Fibroblast of villous mesenchyme (primary cell): ENCODE measurements at places on chromosomes 13 and 19. TPM values are rescaled to one million over a fixed set of nuclear protein-coding genes. Genes with fewer than 3 reads are reported as not detected.

Gene ENOX1
- total RNA-seq: 1.3 and 2.2 TPM in 2 replicates

Gene CYP2A7
- total RNA-seq: not detected in 2 replicates

Gene COL4A1
- total RNA-seq: 1,391 and 1,673 TPM in 2 replicates

GRCh38 chr13:110391273-110391672, 84.2 kb downstream of the COL4A2 start:
- peak; percentile 68 for DNase-seq

GRCh38 chr13:111917901-111918300, 149.0 kb upstream of the SOX1 start:
- no peak for DNase-seq

- DNase-seq: peak; percentile 82
Measured at GRCh38 chr19:18112989-18113478, 15.5 kb downstream of the MAST3 start.

DNA sequence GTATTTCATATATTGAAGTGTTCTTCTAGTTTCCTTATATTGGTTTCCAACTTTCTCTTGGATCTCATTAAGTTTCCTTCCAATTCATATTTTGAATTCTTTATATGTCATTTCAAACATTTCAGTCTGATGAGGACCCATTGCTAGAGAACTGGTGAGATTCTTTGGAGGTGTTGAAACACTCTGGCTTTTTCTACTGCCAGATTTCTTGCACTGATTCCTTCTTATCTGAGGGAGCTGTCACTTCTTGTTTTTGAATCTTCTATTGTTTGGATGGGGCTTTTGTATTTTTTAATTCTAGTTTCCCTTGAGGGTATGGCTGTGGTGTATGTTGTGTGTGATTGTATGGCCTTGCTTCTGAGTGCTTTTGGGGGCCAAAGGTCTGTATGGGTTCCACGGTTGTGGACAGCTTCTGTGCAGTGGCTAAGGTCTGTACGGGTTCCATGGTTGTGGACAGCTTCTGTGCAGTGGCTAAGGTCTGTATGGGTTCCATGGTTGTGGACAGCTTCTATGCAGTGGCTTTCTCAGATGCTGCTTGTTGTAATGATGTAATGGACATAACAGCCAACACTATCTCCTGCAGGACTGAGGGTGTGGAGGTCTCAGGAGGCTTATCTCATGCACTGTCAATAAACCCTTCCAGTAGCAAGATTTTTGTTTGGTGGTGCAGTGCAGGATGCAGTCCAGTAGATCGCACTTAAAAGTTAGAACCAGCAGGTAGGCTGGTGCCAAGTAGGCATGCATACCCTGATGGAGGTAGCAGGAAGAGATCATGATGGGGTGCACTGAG, 36.8 kb downstream of the ACSBG2 start:
- no peak for DNase-seq

DNA sequence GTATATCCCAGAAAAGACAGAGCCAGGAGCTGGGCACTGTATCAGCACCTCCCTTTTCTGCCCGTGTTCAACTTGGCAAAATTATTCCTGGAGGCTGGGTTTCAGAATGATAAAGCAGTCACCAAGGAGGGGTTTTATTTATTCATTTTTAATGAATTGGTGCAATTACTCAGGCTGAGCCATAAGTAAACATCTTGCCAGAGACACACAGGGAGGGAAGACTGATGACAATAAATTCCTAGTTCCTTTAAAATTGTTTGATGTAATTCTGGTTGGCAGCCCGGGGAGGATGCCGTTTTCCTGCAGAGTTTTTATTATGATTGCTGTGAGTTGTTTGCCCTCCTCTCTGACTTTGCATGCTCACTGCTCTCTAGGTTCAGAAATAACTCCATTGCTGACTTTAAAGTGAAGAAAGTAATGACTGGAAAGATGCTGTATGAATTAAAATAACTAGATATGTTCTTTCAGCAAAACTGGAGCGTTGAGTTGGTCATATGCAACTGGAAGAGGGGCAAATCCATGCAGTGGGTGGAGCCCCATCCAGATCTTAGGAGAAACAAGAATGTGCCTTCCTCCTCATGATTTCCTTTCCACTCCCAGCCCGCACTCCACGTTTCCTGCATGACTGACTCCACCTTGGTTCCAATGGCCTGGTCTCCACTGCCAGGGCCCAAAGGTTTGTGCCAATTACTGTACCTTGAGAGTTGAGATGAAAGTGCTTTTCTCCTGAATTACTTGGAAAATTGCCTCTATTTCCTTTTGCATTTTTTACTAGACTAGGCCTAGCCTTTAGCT, 182.1 kb downstream of the RFC3 start:
- DNase-seq: no peak

GRCh38 chr19:10575011-10575716, 6.4 kb upstream of the CDKN2D start:
- DNase-seq: no peak

DNA sequence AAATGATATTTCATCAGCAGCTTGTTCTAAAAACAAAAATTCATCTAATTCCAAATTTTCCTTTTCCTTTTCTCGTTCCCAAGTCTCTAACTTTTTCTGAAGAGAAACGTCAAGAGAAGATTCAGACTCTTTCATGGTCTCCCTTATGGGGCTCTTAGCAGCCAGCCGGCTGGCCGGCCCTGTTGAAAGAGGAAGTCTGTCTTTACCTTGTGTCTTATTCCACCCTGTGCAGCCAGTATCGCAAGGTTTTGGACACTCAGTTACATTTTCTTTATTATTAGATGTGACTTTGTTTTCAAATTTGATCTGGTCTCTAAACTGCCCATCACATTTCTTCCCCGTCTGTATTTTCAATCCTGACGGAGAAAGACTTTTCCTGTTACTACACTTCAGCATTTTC, 142.3 kb downstream of the RNF17 start:
- DNase-seq: no peak

- peak; percentile 73 for DNase-seq
Measured at GRCh38 chr19:35935911-35936737, at the start of gene LRFN3. Gene LRFN3 (plus strand): TSS chr19:35936374. CDS start chr19:35939426, 3,052 bp downstream.
